ENCODE measurements at places on chromosomes 16 and 17.
A peak's percentile ranks its signal among the peaks of the same experiment; 100 is the strongest.

DNA sequence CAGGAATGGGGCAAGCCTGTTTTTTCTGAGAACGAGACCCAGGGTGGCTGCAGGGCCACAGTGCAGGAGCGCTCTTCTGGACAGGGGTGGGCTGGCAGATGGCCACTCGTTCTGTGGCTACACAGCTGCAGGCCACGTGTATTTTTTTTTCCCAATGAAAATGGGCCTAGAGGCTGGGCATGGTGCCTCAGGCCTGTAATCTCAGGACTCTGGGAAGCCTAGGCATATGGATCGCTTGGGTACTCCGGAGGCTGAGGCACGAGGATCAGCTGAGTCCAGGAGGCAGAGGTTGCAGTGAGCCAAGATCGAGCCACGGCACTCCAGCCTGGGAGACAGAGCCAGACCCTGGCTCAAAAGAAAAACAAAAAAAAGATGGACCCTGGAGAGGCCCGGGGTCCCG lies 6.8 kb downstream of the UNKL start:
- DNase-seq: no peak

- DNase-seq: peak; percentile 77
Observed at GRCh38 chr16:55542459-55543082, 23.9 kb upstream of the CAPNS2 start.

GRCh38 chr16:84643180-84643583 lies 5.1 kb upstream of the KLHL36 start:
- peak; percentile 95 for DNase-seq

- no peak for DNase-seq
Observed at GRCh38 chr16:70493802-70494201, 29.6 kb downstream of the COG4 start.

DNA sequence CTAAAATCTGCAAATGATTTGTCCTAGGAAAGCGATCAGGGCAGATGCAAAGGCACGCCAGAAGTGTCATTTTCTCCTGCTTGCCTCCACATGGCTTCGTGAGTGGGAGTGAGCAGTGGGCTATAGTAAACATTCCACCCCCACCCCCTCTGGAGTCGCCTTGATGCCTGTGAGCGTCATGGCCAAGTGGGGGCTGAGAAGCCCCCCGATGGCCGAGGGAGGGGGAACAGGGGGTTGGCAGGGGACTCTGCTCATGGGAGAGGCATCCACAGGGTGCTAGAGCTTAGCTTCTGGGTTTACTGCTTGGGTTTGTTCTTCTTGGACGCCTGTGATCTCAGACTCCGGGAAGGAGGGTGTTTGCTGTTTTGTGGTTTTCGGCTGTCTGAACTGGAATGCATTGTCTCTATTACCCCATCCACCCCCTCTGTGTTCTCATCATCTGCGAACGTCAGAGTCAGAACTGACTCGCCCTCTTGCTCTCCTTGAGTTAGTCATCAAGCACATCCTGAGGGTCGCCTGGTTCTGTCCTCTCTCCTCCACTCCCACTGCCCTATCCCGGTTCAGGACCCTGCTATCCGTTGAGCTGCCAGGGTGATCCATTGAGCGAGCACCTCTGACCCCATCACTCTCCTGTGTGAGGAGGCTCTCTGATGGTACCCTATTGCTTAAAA lies 15.4 kb downstream of the TNS4 start:
- peak; percentile 95 for DNase-seq

GRCh38 chr17:63451150-63451549 lies 5.0 kb upstream of the CYB561 start:
- DNase-seq: no peak

- no peak for DNase-seq
Observed at GRCh38 chr16:80759419-80760162, 44.8 kb downstream of the CDYL2 start.

GRCh38 chr17:19546289-19547065 lies 12.8 kb downstream of the SLC47A1 start:
- no peak for DNase-seq

DNA sequence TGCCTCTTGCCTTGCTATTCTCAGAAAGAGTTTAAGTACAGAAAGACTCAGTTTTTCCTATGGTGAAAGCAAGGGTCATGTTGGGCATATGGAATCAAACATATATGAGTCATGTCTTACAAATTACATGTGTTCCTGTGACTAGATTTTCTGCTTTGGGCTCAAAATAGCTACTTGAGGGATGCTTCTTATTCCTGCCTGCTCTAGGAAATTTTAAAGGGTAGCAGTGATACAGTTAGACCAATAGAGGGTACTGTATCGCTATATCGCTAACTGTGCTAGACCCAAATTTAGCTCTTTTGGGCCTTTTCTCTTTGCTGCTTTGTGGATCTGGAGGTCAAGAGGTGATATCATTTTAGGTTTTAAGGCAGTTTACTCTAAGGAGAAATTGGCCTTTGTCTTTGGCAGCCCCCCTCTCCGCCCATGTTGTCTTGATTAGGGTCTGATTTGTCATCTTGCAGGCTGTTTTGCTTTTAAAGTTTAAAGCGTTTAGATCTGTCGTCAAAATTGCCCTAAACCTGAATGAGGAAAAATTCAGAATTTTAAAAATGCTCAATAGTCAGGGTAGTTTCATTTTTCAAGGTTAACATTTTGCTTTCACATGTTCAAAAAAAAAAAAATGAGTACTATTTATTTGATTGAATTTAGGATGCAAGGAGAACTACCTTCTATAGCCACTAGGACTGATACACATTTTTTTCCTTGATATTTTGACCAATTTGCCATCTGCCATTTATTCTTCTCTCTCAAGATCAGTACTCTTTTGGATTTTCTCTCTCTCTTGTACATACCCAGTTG lies 8.8 kb downstream of the NFATC3 start:
- peak; percentile 78 for DNase-seq

- DNase-seq: peak; percentile 31
Observed at GRCh38 chr17:36931697-36932382, 5.4 kb upstream of the LHX1 start.

DNA sequence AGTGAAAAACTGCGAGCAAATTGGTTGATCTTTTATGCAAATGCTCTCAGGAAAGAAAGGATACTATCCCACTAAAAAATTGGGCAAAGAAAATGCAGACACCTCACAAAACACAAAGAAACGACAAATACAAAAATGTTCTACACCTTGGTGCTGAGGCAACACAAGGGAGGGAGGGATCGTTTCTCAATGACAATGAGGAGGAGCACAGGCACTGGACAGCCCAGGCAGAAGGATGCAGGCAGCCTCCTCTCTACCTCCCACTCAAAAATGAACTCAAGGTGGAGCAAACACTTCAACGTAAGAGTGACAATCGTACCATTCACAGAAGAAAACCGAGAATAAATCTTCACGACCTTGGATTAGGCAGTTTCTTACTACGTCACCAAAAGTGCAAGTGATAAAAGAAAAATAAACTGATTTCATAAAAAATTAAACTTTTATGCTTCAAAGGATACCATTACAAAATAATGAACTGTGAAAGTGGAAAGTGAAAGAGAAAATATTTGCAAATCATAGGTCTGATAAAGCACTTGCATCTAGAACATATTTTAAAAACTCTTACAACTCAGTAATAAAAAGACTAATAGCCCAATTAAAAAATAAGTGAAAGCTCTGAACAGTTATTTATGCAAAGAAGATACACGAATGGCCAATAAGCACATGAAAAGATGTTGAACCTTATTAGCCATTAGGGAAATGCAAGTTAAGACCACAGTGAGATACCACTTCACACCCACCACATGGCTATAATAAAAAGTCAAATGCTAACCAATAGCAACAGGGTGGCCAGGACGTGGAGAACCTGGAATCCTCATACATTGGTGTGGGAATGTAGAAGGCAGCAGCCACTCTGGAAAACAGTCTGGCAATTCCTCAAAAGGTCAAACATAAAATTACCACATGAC lies 80.8 kb upstream of the TRAP1 start:
- no peak for DNase-seq

DNA sequence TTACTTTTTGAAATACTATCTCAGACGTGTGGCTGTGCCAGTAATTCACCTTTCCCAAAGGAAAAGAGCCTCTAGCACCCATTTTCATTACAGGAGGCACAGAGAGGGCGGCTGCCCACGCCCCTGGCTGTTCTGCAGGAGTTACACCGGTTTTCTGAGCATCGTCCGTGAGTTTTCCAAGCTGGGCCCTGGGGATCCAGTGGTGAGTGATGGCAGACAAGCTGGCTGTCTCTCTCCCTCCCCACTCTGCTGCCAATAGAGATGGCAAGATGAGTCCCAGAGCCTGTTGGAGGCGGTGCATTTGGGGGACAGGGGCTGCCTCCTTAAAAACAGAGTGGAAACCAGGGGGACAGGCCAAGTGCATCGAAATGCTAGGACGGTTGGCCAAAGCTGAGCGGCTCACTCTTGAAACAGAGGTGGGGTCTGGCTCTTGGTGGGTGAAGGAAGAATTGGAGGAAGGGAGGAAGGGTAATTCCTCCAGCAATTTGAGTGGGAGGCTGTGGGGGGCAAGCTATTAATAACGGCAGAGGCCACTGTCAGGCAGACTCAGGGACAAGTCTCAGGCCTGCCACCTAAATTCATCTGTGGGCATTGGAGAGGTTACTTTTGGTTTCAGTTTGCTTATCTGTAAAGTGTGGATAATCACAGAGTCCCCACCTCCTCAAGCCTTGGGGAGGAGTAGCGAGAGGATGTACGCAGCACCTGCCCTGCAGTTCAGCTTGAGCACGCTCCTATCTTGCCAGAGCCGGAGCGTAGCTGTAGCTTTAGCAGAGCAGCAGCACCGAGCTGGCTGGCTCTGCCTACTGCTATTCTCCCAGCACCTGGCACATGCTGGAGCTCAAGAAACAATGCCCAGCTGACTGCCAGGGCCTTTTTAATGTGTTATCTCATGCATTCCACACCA lies 7.5 kb upstream of the NOS2 start:
- no peak for DNase-seq

DNA sequence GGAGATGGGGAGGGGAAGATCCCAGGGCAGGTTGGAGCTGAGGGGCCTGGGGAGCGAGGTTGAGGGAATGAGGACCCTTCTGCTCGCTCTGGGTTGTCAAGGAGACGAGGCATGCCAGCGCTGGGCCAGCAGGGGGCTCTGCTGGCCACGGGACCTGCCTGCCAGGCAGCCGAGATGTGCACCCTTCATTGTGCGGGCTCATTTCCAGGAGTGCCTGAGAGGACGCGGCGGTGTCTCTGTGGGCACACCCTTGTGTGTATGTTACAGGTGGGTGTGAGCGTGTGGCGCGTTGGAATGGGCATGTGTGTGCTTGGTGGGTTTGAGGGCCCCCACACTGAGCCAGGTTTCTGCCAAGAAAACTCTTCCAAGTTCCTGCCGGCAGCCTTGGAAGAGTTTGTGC lies 15.9 kb downstream of the ARHGAP23 start:
- peak; percentile 89 for DNase-seq

GRCh38 chr16:30010844-30011713 lies at the start of gene DOC2A:
DOC2A (minus strand) TSS chr16:30011027; CDS start chr16:30010222, 805 bp downstream.
- peak; percentile 43 for DNase-seq

DNA sequence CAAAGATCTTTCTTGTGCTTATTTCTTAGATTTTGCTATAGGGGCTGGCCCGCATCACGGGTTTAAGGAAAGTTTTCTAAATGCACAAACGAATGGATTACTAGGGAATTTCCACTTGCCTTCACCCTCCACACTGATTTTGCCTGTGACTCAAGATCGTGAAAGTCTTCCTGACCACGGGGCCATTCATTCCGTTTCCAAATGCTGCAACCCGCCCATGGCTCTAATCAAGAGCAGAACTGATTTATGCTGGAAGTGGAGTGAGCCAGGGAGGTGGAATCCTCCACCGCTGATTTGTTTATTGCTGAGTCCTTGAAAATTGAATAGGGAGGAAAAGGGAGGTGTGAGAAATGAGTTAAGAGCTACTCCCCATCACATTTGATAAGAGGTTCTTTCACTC lies 52.4 kb downstream of the CA10 start:
- DNase-seq: no peak

DNA sequence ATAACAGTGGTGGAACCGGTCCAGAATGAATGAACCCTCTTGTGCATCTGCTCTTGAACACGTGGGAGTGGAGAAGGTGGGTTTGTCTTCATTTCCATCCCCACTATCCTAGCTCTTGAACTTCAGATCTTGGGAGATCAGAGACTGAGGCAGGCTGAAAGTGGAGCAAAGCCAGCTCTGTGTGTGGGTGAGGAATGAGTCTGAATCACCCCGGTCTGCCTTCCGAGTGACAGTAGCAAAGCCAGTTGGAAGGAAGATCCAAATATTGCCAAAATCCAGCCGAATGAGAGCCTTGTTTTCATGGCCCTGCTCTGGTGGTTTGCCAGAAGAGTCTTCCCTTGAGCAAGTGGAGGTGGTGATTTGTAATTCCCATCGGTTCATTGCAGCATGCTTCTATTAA lies 29.0 kb upstream of the ASIC2 start:
- no peak for DNase-seq

DNA sequence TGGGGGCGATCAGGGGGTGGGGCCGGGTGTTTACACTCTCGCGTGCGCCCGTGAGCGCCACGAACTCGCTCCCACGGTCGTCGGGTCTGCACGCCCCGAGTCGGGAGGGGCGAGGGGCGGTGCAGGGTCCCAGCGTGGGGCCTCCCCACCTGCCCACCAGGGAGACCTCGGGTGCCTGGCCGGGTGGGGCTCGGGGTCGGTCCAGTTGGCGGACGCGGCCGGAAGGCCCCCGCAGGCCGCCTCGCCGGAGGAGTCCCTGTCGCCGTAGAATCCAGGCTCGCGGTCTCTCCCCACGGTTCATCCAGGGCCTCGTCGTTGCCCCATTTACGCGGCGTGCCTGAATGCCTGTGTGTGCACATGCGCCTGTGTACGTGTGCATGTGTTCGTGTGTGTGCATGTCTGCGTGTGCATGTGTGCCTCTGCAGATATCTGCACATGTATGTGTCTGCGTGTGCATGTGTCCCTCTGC lies 510 bp upstream of the RAB40B start:
- DNase-seq: no peak

- no peak for DNase-seq
Observed at GRCh38 chr17:46820592-46821450, 2.3 kb upstream of the WNT3 start.

DNA sequence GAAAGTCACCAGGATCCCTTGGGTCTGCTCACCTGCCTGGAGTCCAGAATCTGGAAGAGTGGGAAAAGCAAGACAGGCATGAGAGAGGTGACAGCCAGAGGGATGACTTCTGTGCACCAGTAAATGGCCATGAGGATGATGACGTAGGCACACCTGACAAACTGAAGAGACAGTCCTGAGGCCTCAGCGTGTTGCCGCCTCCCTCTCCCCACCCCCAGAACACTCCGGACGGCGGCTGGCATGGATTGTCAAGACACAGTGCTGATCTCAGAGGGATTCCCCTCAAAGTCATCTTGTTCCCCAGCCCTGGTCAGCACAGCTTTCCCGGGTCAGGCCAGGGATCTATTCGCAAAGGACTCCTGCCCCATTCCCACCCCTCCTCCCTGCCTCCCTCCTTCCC lies 6.2 kb downstream of the SLC13A5 start:
- no peak for DNase-seq

- no peak for DNase-seq
Observed at GRCh38 chr17:45369421-45369820, 52.6 kb upstream of the MAP3K14 start.
